ENCODE measurements at places on chromosomes 16 and 17.

DNA sequence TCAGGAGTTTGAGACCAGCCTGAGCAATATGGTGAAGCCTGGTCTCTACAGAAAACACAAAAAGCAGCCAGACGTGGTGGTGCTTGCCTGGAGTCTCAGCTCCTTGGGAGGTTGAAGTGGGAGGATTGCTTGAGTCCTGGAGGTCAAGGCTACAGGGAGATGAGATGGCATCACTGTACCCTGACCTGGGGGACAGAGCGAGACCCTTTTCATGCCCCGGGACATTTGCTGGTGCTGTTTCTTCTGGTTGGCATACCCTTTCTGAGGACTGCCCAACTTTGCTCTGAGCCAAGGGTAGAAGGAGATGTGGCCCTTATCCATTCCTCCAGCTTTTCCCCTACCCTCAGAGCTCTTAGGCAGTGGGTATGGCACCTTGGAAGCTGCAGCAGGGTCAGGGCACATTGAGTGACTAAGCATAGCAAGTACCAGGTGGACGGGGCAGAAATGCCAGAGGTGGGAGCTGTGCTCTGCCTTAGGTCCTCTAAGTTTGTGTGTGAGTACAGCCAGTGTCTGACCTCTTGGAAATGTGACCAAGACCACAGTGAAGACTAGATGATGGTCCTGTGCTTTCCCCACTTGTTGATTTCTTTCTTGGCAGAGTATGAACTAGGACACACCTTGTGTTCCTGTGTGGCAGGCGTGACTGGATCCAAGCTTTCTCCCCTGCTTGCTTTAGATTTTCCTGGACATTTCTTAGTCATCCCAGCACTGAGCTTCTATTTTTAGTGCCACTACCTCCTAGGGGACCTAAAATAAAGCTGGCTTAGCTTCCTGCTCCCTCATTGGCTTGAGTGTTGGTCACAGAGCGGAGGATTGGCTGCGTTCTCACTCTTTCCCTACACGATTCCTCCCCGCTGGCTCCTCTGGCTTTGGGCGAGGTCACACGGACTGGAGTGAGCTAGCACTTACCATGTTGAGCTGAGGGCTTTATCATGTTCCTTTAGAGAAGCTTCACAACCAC lies 9.9 kb upstream of the EDC4 start:
- no peak for DNase-seq

DNA sequence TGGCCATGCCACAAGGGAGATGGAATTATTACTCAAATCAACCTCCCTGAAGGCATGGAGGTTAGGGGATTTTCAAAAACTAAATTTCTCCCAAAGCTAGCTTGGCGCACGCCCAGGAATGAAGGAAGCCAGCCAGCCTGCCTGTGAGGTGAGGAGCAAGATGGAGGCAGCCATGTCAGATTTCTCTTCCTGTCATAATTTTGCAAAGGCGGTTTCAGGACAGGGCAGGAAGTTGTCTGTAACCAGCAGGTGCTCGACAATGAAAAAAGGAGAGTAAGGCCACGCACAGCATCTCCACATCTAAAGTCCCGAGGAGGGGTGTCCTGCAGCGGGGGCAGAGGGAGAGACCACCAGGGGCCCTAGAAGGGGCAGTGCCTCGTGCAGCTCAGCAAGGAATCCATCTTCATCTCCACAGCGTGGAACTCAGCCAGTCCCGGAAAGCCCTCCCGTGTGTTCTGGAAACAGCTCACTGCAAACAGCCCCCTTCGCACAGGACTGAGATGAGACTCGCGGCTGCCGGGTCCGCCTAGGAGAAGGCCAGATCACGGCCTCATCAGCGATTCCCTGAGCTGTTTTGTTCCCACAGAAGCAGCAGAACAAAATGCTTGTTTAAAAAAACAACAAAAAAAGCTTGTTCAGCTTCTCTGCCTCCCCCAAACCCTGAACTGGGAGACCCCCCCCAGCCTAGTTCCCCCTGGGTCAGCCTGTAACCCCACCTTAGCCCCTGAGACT lies 47.8 kb downstream of the SLC7A5 start:
- DNase-seq = no peak

DNA sequence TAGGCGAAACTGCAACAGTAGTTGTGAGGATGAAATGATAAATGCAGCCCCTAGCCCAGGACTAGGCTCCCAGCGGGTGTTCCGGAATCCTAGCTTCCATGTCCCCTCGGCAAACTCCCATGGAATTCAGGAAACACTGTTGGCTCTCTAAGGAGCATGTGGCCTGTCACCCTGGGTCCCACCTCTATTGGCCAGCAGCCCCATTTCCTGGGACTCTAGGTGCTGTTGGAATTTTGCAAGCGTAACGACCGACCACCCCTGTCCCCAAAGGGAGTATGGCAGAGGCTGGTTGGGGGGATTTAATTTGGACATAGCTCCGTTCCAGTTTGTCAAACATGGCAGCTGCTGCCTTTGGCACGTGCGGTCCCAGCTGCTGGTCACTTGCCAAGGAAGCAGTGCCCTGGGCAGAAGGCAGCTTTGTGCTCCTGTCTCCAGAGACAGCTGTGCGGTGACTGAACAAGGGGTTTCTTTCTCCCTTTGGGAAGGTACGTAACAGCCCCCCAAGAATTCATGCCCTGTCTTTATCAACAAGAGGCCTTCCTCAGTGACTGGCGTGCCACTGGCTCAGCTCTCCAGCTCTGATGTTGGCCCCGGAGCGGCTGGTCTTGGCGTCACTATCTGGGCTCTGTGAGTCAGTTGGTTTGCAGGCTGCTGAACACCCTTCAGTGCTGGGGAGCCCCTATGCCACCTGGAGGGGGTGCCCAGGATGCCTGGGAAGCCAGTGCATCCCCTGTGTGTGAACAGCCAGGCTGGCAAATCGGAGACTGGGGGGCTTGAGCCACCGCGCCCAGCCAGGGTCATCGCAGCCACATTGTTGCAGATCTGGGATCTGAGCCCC lies 235.2 kb upstream of the TNRC6C start:
- no peak for DNase-seq

DNA sequence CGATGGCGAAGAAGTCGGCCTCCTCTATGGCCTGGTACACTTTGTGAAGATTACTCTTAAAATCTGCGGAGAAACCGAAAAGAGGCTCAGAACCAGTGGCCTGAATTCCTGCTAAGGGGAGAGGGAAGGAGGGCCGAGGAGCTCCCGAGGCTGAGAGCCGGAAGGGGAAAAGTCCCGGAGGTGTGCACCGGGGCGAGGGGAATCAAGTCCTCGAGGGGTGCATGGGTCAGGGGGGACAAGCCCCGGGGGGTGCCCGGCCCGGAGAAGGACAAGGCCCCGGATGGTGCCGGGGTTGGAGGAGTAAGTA lies 495 bp downstream of the PARN start:
- DNase-seq = no peak

DNA sequence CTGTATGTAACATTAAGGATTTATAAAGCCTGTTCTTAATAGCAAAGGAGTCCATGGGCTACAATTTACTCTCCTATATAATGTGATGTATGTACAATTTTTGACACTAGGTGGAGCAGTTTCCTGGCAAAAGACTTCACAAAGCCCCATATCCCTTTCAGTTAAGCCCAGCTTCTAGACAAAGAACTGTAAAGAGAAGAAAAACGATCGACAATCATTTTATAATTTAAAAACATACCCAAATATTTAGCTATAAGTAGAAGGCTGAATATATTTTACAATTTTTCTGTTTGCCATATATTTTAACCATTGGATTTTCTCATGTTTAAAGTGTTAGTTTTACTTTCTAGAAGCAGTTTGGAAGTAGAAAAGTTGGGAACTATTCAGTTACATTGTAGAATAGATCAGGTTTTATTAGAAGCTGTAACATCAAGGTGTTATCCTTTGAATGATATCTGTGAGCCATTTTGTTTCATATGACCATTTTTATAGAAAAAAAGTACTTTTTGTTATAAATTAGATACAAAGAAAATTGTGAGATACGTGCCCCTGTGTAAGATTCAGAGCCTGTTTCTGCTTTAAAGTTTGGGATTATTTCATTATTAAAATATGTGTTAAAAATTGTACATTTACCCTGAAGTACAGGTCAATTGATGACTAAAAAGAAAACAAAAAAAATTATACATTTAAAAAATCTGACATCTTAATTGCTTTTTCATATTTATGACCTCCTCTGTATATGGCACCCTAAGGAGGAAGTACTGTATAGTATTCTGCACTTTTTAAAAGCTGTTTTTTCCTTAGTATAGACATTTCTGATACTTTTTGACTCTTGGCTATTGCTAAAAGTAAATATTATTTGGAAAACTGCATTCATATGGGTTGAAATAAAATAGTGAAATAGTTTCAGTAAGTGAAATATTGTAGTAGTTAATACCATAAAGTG lies 46.3 kb downstream of the VMP1 start:
- DNase-seq = no peak

- DNase-seq = no peak
These were observed 30.1 kb downstream of the CIITA start for GRCh38 chr16:10906914-10907756.

DNA sequence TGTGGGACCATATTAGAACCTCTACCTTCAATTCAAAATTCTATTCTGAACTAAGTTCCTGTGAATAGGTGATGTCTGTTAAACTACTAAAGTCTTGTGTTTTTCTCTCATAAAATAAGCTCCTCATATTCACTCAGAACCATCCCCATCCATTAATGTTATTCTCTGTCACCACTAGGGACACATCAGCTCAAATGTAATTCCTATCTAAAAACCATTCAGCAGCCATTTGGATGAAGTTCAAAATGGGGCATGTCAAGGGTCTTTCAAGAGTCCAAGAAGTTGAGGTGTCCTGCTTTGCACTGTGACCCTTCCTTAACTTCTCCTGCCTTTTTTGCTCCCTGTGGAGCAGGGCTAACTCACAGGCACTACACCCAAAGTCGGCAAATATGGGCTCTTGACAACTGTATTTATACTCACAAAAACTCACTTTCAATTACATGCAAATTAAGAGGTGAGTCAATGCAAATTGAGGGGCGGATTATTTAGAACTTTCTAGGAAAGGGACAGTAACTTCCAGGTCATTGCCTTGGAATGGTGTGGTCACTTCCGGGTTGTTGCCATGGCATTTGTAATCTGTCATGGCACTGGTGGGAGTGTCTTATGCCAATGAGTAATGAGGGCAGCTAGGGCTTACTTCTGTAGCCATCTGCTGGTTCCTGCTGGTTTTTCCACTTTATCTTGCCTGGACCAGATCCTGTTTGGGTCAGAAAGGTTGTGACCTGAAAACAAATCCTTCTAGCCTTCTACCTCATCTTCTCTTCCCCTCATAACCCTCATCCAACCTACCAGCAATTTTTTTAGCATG lies 128.2 kb upstream of the COX10 start:
- no peak for DNase-seq

- no peak for DNase-seq
These were observed 6.1 kb upstream of the STH start for GRCh38 chr17:45992904-45993303.

Measured in activated T-cell treated with anti-CD3 and anti-CD28 coated beads for 1 hour (primary cell).